Uterus (tissue), 4 donors: ENCODE measurements at places on chromosomes 6 and 20. TPM values are rescaled to one million over a fixed set of nuclear protein-coding genes. Genes with fewer than 3 reads are reported as not detected.

DNA sequence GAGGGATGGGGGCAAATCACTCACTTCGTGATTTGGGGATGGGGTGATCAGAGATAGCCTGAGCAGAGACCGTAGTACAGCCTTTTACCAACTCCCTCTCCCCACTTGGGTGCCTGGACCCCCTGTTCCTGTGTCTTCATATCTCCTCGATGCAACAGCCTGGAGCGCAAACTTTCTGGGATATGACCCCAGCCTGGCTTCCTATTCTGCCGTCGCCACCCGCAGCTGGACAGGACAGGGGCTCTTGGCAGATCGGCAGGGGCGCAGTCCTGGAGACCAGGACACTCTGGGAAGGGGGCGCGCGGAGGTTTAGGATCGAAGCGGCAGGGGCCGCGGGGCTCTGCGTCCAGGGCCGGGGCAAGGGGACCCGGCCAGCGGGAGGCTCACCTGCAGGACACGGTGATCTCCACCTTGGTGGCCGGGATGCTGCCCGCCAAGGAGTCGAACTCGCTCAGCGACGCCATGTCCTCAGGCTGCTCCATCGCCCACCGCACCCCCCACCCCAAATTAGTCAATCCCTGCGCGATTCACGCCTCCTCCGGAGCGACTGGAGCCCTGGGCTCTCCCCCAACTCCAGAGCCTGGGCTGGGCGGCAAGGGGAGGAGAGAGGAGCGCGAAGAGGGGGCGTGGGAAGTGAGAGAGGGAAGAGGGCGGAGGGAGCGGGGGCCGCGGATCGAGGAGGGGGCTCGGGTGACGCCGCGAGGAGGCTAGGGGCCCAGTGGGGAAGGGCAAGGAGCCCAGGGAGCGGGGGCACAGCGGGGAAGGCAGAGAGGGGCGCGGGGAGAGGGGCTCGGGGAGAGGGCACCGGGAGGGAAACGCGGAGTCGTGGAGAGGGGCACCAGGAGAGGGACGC is at the start of gene CPNE5:
Gene CPNE5 (minus strand): TSS at position 549 of the 853 bp plus-strand sequence. CDS start 67 bp downstream, at position 482.
- no peak for DNase-seq

Gene LYRM4
- 4.1 TPM for total RNA-seq

DNA sequence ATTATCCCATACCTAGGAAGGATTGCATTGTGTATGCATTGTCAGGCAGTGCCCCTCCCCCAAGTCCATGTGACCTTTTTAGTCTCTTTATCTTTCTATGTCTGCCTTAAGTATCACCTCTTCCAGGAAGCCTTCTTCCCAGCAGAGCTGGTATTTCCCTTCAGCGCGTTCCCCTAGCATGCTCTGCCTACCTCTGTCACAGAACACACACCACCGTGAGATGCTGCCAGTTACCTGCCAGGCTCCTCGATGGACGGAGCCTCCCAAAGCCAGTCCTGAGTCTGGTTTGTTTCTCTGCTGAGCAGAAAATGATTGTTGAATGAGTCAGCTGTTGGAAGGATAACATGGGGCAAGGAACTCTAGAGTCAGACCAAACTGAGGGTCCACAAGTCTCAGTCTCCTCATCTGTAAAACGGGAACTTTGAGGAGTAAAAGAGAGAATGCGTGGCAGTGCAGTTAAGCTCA is 11.3 kb upstream of the ZNF335 start:
- DNase-seq, result no peak

- DNase-seq, result no peak
These were observed 678.1 kb upstream of the ID4 start for GRCh38 chr6:19159089-19159488.

- no peak for DNase-seq
These were observed 198.6 kb upstream of the UST start for GRCh38 chr6:148548065-148548748.

- no peak for DNase-seq
These were observed 178.8 kb upstream of the HDDC2 start for GRCh38 chr6:125480571-125480970.

Gene CST5
- total RNA-seq, result not detected

DNA sequence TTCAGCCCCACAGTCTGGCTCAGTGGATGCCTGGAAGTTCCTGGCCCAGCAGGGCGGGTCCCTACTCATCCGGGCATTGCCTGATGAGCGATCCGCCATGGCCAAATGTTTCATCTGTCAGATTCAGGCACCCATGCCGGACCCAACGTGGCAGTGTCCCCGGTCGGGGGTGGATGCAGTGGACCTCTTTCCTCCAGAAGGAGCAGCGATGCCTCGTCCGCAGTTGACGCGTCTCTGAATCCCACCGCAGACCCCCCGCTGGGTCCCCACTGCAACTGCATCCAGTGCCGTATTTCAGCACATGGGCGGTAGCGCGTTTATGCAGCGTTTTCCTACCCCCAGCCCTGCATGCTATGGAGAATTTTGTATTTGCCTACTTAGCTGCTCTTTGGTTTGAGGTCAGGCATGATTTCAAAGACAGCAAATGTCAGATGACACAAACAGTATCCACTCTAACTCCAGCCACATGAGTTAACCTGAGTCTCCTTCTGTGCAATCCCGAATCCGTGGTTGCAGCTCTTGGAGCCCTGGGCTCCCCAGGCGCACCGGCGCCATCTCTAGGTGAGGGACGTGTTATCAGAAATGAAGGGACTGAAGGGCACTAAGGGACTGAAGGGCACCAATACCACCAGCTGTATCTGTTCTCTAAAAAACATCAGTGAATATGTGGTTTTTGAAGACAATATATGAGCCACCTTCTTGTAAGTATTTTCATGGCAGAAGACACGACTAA is 72.6 kb upstream of the THBS2 start:
- DNase-seq, result no peak

- peak; percentile 37 for DNase-seq
These were observed 297.1 kb downstream of the DHX35 start for GRCh38 chr20:39259010-39259803.

Gene NNAT
- total RNA-seq, result not detected
